Activated naive CD8-positive, alpha-beta T cell treated with anti-CD3 and anti-CD28 coated beads, Interleukin-2, amount 50 U/mL, for 16 hours (primary cell): ENCODE measurements at places on chromosomes 7 and 10.

- DNase-seq = no peak
Measured at GRCh38 chr10:96376483-96376882, 17.7 kb upstream of the OPALIN start.

DNA sequence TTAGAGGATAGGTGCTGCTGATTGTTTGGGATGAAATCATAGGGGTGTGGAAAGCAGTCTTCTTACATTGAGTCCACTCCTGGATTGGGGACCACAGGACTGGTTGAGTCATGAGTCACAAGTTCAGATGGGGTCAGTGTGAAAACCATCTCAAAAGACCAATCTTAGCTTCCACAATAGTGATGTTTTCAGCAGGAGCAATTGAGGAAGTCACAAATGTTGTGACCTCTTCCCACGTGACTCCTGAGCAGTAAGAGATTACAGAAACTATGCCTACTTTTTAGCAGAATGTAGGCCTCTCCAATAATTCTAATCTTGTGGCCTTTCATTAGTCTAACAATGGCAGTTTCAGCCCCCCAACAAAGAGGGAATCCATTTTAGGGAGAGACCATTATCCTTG lies 256.9 kb upstream of the CDC14C start:
- no peak for DNase-seq

DNA sequence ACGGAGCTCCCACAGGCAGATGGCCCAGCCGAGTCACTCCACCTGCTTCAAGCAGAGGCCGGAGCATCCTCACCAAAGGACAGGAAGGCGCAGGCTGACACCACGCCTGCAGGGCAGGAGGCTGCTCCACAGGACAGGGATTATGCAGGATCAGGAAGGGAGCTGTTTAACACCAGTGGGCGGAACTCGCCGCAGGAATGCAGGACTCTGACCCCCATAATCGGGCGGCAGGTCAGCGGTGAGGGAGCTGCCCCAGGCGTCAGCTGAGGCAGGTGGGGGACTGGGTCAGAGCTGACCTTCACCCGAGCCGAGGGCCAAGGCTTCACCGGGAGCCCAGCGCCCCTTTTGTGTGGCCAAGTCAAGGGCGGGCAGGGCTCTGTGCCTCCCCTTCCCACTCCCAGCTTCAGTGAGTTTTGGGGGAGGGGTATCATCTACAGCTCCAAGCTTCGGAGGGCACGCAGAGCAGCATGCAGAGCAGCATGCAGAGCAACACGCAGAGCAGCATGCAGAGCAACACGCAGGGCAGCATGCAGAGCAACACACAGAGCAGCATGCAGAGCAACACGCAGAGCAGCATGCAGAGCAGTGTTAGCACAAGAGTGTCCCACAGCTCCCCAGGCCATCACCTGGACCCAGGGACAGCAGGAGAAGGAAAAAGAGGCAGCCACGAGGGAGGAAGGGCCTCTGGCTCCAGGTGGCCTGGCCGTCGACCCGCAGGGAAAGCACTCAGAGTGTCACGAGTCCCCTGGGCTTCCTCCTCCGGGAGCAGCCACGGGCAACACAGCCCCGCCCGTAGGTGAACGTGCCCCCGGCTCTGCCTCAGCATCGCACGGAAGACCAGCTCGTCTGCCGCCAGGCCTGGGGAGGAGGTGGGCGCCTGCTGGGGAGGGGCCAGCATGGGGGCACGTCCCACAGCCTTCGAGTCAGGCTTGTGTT lies 151.7 kb upstream of the PPP2R2D start:
- no peak for DNase-seq

GRCh38 chr7:87325576-87326370 lies 19.7 kb upstream of the CROT start:
- no peak for DNase-seq

DNA sequence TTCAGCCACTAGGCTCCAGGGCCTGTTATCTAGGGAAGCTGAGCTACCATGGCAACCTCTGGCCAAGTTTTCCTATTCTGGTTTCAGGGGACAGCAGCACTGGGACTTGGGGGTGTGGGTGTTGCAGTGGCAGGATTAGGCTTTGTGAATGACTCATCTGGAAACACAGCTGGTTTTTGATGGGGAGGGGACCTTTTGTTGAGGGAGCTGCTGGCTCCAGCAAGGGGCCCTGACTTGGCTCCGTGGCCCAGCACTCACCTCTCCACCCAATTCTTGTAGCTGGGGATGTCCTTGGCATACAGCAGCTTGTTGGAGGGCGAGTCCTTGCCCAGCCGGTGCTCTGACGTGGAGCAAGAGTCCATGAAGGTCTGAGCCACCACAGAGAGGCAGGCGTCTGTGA lies 435.9 kb downstream of the PLXNA4 start:
- no peak for DNase-seq

GRCh38 chr10:106396192-106396591 lies 768.3 kb downstream of the SORCS1 start:
- no peak for DNase-seq

DNA sequence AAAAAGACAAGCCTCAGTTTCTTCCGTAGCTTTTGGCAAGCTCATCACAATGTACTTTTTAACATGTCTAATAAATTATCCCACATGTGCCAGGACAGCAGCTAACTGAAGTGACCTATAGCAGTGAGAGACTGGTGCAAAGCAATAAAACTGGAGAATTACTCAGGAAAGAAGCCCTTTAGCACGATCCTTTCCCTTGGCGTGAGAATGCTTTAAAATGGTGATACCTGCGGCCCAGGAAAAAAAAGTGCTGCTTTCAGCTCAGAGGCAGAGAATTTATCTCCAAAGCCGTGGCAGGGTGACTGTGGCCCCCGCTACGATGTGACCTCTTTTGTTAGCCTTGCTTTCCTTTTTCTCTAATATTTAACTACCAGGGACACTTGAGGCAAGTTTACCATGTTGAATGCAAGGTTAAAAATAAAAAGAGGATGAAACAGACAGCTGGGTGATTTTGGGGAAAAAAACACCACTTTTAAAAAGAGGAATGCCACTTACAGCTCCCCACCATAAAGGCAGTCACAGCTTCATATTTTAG lies 184.0 kb downstream of the FANK1 start:
- DNase-seq = no peak

GRCh38 chr7:28329661-28330363 lies 82.5 kb upstream of the CREB5 start:
- DNase-seq = no peak

- no peak for DNase-seq
Measured at GRCh38 chr7:140539461-140539860, 60.2 kb upstream of the MKRN1 start.

DNA sequence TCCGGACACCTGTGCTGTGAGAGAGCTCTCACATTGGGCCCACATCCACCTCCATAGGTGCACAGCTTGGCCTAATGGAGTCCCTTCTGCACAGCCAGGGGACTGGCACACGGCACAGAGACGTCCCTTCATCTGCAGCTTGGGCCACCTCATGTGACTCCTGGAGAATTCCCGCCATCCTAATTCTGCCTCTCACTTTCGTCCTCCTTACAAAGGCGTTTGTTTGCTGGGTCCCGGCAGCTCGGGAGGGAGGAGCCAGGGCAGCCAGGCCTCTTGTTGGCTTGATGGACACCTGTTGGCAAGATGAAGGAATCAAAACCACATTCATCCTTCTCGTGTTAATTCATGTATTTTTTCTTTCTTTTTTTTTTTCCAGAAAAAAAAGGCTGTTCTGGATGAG lies 30.7 kb upstream of the TTYH3 start:
- DNase-seq = no peak

- DNase-seq = no peak
Measured at GRCh38 chr7:142323706-142324105, 65.8 kb upstream of the PRSS58 start.

- no peak for DNase-seq
Measured at GRCh38 chr7:34338961-34339526, 319.0 kb upstream of the NPSR1 start.
